ENCODE measurements at places on chromosomes 2 and 18.

DNA sequence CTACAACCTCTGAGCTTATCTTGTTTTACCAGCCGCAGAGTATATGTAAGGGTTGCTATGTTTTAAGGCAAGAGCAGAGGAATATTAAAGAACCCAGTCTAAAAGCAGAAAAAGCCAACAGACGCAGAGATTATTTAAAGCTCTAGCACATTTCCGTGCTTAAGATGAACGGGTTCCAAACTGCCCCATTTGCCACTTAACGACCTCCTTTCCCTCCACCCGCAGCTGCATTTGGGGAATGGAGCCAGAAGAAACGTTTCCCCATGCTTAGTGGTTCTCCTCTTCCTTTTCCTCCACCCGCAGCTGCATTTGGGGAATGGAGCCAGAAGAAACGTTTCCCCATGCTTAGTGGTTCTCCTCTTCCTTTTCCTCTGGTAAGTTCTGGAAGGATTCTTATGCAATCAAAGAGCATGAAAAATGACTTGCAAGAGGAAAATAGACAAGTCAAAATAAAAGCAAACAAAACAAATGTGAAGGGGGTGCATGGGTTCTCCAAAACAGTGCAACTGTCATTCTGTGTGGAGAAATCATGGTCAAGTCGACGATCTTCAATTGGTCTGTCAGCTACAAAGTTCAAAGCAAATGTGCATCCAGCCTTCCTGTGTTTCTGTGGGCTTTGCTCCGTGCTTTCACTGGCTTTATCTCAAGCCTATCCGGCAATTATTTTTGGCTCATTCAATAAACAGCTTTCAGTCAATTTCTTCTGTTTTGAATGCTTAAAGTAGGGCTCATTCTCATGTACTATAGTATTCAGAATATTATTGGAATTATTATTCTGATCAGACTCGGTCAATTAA lies 57.8 kb downstream of the DIPK1C start:
- DNase-seq: no peak

- no peak for DNase-seq
Measured at GRCh38 chr2:119647440-119648169, 31.4 kb upstream of the TMEM177 start.

DNA sequence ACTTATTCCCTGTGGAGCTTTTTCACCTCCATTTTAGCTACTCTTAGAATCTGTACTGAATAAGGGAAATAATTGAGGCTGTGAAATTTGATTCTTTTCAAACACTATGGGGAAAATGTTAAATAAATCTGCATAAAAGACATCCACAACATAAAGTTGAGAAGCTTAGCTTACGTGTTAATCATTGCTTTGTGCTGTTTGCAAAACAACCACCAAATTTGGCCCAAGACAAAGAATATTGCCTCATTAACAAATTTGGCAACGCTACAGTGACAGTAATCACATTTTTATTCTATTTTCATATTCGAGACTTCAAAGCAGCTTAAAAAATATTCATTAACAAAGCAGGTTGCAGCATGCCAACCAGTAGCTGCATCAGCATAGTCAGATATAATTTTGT lies 437.6 kb downstream of the DPP10 start:
- no peak for DNase-seq

GRCh38 chr2:58140508-58141072 lies 94.0 kb downstream of the VRK2 start:
- DNase-seq: peak; percentile 39

DNA sequence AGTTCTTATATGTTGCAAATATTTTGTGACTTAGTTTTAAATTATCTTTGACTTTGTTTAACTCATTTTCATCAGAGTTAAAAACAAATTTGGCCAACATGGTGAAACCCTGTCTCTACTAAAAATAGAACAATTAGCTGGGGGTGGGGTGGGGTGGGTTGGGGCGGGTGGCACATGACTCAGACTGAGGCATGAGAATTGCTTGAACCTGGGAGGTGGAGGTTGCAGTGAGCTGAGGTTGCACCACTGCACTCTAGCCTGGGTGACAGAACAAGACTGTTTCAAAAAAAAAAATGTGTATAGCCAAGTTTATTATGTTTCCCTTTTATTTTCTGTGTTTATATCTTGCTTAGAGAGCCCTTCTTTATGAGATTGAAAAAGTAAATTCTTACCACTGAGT lies 14.2 kb upstream of the LIPG start:
- no peak for DNase-seq

GRCh38 chr2:217837530-217837929 lies 165.3 kb downstream of the TNS1 start:
- DNase-seq: no peak

DNA sequence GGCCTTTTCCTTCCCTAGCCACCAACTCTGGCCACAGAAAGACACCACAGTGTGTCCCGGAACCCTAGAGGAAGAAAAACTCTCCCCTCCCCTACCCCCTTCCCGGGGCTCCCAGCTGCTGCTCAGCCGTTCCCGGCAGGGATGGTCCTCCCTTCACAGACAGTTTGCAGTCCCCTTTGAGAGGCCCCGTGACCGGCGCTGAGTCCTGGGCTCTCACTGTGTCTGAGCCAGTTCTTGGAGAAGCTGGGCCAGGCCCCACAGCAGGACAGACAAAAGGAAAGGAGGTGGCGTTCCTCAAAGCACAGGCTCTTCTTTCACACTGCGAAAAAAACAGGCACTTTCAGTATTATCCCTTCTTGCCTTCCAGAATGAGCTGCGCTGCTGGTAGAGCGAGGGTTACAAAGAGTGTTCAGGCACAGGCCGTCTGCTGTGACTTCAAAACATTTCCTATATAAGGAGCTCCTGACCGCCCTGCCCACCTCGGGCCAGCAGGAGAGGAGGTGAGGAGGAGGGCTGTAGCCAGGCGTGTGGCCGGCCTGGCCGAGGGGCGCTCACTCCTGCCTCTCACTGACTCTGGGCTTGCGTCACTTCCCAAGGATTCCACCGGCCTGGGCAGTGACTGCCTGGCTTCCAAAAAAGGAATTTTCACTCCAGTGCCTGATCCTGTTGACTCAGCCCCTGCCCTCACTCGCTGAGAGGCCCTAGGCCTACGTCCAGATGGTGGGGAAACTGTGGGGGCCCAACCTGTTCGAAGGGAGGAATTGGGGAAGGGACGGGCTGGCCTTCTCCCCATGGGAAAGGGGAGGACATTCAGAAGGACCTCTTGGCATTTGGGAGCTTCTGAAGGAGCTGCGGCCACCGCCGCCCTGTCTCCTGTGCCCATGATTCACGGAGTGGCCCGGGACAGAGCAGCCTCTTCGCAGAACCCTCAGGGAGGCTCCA lies 24.9 kb downstream of the CIDEA start:
- DNase-seq: peak; percentile 95

Measured in AG20443 (cell line).